ENCODE measurements at places on chromosomes 7 and 10.

GRCh38 chr7:129298268-129298893, 73.6 kb downstream of the AHCYL2 start:
- DNase-seq: no peak

DNA sequence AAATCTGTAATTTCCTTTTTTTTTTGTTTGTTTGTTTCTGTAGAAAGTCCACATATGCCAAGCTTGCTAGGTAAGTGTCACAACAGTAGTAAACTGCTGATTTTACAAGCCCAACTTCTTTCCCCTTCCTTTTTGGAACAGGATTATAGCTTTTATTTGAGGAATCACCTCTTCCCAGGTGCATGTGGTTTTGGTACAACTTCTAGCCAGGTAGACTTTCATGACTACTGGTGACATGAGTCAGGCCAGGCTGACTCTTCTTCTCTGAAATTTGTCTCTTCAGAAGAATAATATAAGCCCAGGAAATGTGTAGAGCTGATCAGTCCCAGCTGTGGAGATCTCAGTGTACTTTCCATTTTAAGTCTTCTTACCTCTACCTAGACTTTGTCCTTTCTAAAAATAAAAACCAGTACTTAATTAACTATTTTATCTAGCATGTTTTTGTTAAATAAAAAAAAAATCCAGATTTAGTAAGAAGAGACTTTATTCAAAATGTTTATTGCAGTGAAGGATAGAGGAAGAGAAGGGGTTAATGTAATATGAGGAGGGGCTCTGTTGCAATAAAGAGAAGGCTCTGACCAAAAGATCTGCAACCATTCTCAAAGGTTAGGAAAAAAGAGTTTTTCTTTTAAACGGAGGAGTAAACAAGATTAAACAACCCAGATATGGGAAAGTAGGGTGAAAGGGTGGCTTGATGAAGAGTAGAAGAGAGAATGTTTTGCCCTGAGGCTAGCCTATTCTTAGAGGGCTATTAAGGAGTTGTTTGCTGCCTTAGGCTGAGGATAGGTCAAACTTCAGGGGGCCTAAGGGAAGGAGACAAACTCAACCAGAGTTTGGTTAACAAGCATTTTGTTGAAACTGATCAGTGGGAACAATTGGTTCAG, 664.2 kb downstream of the SORCS1 start:
- no peak for DNase-seq

DNA sequence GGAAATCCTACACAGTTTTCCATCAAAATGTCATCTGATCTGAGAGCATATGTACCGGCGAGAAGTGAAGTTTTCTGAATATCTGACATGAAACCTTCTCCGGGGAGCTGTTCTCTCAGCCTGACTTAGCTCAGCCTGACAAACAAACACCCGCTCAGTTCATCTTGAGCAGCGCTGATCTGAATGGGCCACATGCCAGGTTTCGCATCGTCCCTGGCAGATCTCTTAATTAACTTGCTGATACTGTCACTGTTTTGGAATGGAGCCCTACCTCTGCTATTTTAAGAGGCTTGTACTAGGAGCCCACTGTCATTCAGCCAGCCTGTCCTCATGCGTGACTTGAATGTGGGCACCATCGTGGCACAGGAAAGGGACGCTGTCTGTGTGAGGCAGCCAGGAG, 109.2 kb downstream of the STRA8 start:
- DNase-seq: no peak

- no peak for DNase-seq
These were observed 116.4 kb upstream of the ASAH2 start for GRCh38 chr10:50367732-50368131.

- DNase-seq: no peak
These were observed 22.0 kb upstream of the BTRC start for GRCh38 chr10:101331956-101332355.

- no peak for DNase-seq
These were observed 484.0 kb upstream of the GALNT17 start for GRCh38 chr7:70647801-70648498.

- DNase-seq: no peak
These were observed 370.5 kb upstream of the BMPER start for GRCh38 chr7:33534833-33535232.

GRCh38 chr10:9786576-9786975, 1231.1 kb upstream of the CELF2 start:
- no peak for DNase-seq

DNA sequence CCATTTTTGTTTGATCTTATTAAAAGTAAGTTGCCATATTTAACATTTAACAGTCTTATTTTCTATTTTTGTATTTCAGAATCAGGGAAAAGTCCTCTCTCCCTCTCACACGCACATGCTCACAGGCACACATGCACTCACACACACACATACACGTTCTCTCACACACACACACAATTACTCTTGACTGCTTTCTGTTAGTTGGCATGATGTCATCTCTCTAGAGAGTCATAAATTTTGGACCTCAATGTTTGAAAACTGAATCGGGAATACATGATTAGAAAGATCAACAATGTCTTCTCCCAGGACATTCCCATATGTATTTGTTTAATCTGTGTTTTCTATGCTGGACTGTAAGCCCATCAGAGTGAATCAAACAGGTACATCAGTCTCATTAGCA, 165.7 kb upstream of the AHR start:
- DNase-seq: no peak

DNA sequence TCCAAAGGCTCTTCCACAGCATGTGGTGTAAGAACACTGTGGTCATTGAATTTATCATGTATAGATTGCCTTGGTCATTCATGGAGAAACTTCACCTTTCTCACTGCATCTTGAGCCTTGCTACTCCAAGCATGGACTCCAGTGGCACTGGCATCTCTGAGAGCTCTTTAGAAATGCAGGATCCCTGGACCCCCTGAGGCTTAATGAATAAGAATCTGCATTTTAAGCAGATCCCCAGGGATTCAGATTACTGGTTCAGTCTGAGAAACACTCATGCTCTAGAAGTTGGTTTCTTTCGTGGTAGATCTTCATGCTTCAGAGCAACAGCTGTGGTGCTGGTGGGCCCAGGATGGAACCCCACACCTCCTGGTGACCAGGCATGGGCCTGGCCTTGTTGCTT, 63.2 kb downstream of the CFAP58 start:
- DNase-seq: no peak

GRCh38 chr7:43764807-43765491, 6.5 kb downstream of the BLVRA start:
- DNase-seq: no peak

GRCh38 chr7:109635374-109635773, 1065.7 kb downstream of the DNAJB9 start:
- no peak for DNase-seq

DNA sequence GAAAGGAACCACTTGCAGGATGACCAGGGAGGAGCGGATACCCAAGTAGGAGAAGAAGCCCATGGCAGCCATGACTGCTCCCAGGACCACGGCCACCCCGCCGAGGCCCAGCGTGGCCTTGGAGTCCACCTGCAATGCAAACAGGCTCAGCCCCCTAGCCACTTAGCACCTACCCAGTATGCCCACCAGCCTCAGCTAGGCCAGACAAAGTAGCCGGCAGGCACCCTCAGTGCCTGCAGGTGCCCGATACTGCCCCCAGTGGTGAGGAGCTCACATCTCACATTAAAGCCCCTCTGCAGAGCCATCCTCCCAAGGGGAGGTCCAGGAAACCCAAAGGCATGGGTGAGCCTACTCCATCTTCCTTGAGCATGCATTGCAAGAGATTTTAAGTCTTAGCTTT, 6.6 kb downstream of the NPC1L1 start:
- DNase-seq: no peak

- no peak for DNase-seq
These were observed 355.0 kb downstream of the RNLS start for GRCh38 chr10:88228130-88228529.

DNA sequence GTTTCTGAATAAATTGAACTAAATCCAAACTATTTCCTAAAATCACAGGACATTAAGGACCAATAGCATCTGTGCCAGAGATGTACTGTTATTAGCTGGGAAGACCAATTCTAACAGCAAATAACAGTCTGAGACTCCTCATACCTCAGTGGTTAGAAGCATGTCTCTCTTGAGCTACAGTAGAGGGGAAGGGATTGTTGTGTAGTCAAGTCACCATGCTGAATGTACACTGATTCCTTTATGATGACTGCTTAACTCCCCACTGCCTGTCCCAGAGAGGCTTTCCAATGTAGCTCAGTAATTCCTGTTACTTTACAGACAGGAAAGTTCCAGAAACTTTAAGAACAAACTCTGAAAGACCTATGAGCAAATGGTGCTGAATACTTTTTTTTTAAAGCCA, 13.9 kb downstream of the MEST start:
- no peak for DNase-seq

- DNase-seq: no peak
These were observed 9.2 kb downstream of the MKI67 start for GRCh38 chr10:128116851-128117615.

GRCh38 chr10:69123306-69123746, 652 bp upstream of the VPS26A start:
- DNase-seq: no peak

DNA sequence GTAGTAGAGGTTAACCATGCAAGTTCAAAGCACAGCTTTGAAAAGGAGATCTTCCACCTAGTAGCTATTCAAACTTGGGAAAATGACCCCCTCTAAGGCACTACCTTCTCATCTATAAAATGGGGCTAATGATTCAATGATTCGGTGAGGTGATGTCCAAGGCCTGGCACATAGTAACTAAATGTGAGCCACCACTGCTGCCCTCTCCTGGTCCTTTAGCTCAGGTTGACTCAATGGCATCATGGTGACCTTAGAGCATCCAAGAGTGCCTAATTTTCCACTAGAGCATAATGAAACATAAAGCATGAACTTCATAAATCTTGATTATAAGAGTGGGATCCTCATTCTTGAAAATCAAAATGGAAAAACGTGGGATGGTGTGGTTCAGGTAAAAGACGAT, 16.3 kb upstream of the PLCE1 start:
- DNase-seq: no peak

- no peak for DNase-seq
These were observed 10.1 kb downstream of the PFKFB3 start for GRCh38 chr10:6212806-6213205.

GRCh38 chr7:44881610-44882009, 3.7 kb downstream of the PURB start:
- no peak for DNase-seq

- no peak for DNase-seq
These were observed 25.6 kb upstream of the PIK3CG start for GRCh38 chr7:106839511-106839910.

DNA sequence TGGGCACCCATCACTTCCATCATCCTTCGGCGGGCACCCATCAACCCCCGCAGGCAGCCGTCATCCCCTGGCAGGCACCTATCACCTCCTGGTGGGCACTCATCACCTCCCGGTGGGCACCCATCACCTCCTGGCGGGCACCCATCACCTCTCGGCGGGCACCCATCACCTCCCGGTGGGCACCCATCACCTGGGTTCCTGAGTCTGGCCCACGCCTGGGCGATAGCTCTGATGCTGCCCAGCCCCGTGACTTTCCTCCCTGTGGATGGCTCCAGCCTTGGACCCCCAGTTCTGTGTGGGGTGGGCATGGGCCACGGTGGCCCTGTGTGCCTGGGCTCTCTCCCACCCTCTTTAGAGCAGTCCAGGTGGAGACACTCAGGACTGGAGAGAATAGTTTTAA, 29.0 kb downstream of the PFKFB3 start:
- DNase-seq: no peak

GRCh38 chr7:157032128-157032527, 21.7 kb upstream of the MNX1 start:
- DNase-seq: no peak

GRCh38 chr10:5975641-5976473, 1.5 kb downstream of the IL15RA start:
- no peak for DNase-seq

GRCh38 chr7:140899883-140900282, 24.8 kb downstream of the BRAF start:
- DNase-seq: no peak

GRCh38 chr7:30840141-30841024, 69.2 kb downstream of the MINDY4 start:
- no peak for DNase-seq

DNA sequence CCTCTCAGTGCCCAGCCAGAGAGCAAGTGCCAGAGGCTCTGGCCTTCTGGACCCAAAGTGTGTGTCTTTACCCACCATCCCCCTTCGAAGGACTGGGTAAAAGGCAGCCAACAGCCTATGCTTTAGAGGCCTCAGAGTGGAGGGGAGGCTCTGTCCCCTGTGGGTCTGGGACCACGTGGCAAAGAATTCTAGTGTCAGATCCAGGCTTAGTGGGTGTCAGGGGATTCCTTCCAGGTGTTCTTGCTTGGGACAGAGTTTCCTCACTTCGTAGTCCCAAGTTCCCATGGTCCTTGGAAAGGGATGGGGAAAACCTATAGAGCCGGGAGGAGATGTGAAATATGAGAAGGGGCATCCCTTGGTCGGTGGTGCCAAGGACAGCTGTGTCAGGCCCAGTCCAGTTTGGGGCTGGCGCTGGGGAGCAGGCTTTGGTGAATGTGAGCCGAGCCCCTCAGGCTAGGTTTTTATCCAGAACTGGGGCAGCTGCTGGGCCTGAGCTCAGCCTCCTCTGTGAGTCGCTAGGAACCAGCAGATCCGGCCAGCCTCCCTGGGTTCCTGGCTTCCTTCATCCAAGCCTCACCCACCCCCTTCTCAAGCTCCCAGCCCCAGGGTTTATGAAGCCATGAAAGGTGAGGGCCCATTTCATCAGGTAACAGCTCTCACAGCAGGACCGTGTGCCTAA, 71.2 kb downstream of the C10orf105 start:
- DNase-seq: no peak

DNA sequence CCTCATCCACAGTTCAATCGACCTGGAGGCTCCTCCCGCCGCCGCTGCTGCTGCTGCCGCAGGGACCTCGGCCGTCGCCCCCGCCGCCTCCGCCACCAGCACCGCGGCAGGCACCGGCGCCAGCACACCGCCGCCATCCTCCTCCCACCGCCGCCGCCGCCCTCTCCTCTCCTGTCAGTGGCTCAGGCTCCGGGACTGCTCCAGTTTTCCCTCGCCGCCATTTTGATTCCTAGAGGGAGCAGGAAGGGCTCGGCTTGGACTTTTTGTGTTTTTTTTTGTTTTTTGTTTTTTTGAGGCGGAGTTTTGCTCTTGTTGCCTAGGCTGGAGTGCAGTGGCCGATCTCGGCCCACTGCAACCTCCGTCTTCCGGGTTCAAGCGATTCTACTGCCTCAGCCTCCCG, 3.0 kb upstream of the MCM10 start:
- DNase-seq: no peak

All from Right ventricle myocardium inferior (tissue), 1 donor.